ENCODE measurements at places on chromosomes 4 and X.

- DNase-seq = no peak
Measured at GRCh38 chr4:174387721-174388120, 104.0 kb downstream of the CEP44 start.

DNA sequence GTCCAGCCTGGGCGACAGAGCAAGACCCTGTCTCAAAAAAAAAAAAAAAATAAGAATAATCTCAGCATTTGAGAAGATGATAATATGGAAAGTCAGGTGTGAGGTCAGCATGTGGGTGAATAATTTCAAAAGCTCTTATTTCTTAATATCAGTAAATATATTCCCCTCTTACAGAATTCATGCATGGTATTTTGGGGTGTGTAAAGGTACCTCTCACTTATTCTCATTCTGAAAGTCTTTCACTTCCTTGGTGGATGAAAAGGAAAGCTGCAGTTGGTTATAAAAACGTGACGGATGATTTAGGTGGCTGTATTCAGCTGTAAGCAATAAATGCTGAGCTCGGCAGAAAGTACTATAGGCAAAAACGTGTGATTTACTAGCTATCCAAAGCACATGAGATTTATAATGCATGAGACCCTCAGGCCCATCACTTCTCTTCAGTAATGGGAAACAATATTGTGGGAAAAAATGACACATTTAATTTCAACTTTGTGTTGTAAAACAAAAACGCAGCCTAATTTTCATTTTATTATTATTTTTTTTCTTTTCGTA lies 353.2 kb upstream of the MAGEB2 start:
- DNase-seq = no peak

- no peak for DNase-seq
Measured at GRCh38 chr4:149980121-149980682, 98.0 kb upstream of the DCLK2 start.

DNA sequence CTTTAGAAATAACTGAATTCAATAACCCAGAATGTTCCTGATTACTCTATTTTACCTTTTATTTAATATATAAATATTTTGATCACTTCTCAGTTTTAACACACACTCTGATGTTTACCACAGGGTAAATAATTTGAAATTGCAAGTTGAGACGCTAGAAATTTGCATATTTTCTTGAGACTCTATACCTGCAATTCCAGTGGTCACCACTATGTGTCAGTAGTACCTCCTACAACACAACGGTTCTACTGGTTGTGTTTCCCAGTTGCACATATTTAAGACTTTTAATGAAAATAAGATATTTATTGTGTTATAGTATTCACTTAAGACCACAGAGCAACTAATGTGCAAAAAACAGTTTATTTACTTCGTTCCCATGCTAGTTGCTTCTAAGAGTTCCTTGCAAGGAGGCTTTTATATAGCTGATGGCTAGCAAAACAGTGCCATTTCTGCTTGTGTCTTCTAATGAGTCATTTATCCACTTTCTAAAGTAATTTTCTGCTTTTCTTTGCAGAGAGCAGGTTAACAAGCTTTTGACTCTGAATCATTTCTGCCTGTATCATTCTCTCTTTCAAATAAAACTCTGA lies 98.9 kb upstream of the PDLIM3 start:
- no peak for DNase-seq

All from activated T-helper 1 cell treated with anti-CD3 and anti-CD28 coated beads, Interleukin-2, amount 50 U/mL, for 16 hours (primary cell).